Thoracic aorta (tissue), 2 donors: ENCODE measurements at places on chromosomes 5 and 9. TPM values are rescaled to one million over a fixed set of nuclear protein-coding genes. Genes with fewer than 3 reads are reported as not detected.

NAIP gene
- 29.0 TPM for total RNA-seq

GRCh38 chr9:16207161-16207560, 654.3 kb downstream of the CCDC171 start:
- DNase-seq = no peak

DNA sequence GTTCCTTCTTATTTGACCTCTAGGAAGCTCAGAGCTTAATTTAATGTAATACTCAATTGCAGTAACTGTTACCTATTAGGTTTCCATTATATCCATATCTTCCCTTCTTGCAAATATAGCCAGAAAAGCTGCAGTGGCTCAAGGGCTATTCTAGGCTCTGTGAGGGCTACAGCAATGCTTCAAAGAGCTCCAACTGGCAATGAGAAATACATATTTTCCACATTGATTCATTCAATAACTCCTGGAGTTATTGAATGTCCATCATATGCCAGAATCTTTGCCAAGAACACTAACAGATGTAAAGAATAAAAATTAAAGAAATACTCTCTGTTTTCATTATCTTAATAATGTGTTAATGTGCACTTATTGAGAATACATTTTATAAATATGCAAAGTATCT, 396.9 kb upstream of the PAPPA start:
- DNase-seq = no peak

GRCh38 chr5:10689391-10690081, 71.5 kb downstream of the DAP start:
- DNase-seq = no peak

PDLIM4 gene
- 81.0 TPM for total RNA-seq

FKBP15 gene
- 23.3 TPM for total RNA-seq

DNA sequence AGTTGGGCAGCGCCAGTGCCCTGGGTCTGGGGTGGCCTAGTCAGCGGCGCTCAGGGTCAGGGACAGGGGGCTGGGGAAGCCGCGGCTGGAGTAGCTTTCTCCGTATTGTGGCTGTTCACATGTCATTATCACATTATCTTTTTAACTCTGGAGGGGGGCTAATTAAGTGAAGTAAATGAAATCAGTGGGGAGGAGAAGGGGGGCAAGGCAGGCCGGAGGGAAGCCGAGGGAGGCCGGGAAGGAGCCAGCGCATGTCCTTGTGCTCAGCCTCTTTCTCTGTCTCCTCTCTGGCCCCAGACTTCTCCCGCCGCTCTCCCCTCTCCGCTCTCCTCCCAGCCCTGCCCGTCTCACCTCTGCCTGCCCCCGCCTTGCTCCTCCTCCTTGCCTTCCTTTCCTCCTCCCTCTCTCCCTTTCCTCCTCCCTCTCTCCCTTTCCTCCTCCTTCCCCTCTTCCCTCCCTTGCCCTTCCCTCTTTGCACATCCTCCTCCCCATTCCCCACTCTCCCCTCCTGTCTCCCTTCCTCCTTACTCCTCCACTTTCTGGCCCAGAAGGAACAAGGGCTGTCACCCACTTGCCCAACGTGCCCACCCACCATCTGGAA, 38.7 kb downstream of the ASS1 start:
- DNase-seq = no peak

ARSI gene
- 4.3 TPM for total RNA-seq

DNA sequence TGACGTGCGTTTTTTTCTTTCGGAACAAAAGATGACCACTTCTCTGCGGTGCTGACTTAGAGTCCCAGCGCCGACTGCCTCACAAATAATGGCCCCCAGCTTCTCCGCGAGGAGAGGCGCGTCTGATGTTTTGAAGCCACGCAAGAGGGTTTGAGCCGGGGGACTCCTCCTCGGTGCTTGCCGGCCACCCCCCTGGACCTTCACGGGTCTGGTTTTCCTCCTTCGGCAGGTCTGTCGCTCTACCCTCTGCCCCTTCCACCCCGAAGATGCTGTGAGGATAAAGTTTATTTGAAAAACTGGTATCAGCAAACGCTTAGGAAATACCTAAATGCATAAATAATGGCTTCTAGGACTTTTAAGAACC, 584 bp downstream of the USP20 start:
- no peak for DNase-seq
